ENCODE measurements at places on chromosomes 5 and 9.

DNA sequence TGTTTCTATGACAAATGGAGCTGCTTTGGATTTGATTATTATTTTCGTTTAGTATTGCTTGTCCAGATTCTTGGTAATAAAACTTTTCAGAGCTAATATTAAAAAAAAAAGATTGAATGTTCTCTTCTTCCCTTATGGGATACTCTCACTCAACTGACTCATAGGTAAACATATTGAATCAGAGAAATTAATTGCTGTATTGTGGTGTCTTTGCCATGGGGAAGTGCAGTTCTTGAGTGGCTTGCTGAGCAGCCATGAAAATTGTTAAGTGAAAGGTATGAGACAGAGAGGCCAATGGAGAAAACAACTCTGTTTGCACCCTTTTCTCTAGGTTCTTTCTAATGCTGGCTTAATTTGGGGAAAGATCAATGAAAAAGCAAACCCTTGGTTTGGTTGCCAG is 149.9 kb upstream of the HMHB1 start:
- ATAC-seq, result no peak

GRCh38 chr9:27634879-27635278 is 61.6 kb upstream of the C9orf72 start:
- ATAC-seq, result no peak

- no peak for ATAC-seq
These were observed 65.8 kb upstream of the S1PR3 start for GRCh38 chr9:88925481-88925880.

GRCh38 chr9:91065231-91066041 is 263.8 kb downstream of the SYK start:
- no peak for ATAC-seq

DNA sequence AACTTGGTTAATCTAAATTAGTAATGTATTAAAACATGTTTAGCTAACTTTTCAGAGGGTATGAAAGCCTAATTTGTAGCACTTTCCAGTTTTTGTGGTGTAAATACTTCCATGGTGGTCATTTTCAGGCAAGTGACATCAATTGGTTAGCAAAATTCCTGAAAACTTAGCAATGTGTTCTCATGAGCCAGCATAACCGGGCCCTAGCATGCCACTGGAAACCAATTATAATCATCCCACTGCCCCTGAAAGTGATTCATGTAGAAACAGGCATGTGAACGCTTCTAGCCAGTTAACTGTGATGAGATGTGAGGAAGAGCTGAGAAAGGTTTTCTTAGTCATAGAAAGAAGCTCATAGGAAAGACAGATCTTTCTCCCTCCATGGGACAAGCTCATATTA is 417.2 kb downstream of the TLR4 start:
- no peak for ATAC-seq

- no peak for ATAC-seq
These were observed 179.5 kb downstream of the TRIO start for GRCh38 chr5:14322437-14323187.

GRCh38 chr9:108620767-108621166 is 235.0 kb downstream of the ACTL7B start:
- ATAC-seq, result no peak

DNA sequence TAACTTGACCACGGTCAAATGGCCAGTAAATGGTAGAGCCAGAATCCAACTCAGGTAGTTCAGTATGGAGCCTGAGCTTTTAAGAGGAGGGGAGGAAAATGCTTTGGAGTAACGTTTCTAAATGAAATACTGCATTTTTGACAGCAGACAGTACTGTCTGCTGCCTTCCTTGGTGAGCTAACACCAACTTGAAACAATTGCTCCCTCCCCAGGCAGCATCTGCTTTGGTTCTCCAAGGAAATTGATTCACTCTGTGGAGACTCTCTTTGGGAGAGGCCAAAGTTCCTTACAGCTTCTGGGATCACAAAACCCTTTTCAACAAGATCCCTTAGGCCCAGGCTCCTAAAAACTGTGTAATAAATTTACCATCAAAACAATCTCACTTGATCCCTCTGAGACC is 75.2 kb upstream of the SSBP2 start:
- peak; percentile 73 for ATAC-seq

GRCh38 chr9:11190719-11191118 is 577.9 kb upstream of the PTPRD start:
- no peak for ATAC-seq

GRCh38 chr9:134405527-134405926 is 79.3 kb downstream of the RXRA start:
- ATAC-seq, result no peak

DNA sequence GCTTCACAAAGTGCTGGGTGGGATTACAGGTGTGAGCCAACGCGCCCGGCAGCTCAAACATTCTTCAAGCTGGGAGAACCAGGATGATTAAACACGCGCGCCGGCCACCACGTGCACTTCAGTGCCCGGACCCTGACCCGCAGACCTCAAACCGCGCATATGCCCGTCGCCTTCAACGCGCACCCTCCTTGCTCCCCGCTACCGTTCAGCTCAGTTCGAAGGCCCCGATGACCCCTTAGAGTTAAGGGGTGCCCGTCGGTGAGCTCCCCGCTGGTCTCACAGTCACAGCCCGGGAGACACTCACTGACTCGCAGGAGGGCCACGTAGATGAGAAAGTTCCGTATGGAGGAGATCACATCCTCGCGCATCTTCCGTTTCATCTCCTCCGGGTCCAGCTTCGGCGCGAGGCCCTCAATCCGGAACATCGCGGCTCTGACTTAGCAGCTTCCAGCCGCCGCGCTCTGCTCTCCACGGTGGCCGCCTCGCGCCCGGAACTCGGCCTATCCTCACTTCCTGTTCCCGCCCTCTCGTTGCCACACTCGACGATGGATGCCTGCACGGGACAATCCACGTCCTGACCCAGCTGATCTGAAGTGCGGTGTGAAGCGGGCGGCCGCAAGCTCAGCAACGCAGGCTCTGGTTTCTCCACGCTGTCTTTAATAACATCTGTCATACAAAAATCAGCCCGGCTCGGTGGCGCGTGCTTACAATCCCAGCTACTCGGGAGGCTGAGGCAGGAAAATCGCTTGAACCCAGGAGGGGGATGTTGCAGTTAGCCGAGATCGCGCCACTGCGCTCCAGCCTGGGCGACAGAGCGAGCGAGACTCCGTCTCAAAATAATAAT is at the start of gene TOMM5:
Gene TOMM5 (minus strand): TSS at position 490 of the 844 bp plus-strand sequence. CDS start 65 bp downstream, at position 425.
- peak; percentile 95 for ATAC-seq

GRCh38 chr5:73631500-73631899 is 5.5 kb downstream of the ARHGEF28 start:
- no peak for ATAC-seq

GRCh38 chr5:168463081-168463480 is 23.2 kb upstream of the RARS1 start:
- ATAC-seq, result no peak

DNA sequence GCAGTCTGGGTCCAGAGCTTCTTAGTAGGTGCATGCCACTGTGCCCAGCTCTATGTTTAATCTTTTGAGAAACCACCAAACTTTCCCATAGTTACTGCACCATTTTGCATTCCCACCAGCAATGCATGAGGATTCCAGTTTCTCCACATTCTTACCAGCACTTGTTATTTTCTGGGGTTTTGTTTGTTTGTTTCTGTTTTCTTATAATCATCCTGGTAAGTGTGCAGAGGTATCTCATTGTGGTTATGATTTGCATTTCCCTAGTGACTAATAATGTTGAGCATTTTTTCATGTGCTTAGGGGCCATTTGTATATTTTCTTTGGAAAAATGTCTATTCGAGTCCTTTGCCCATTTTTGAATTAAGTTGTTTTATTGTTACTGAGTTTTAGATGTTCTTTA is 11.4 kb downstream of the FOXE1 start:
- ATAC-seq, result no peak

- no peak for ATAC-seq
These were observed 100.5 kb downstream of the PARP8 start for GRCh38 chr5:50766967-50767366.

DNA sequence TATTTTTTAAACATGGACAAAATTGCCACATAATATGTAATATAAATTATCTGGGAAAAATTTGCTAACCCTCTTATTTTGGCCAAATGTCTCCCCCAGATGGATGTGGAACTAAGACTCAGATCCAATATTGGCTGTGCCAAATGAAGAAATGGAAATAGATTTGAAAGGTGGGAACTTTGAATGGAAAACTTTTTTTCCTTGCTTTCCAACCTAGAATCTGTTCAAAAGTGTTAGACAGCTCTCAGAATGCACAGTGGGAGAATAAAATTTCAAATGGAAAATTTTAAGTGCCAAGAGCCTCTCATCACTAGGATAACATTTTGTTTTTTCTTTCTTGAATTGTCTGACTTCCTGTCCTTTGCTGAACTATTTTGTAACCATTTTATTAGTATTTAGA is 142.6 kb upstream of the GAS1 start:
- ATAC-seq, result no peak

- ATAC-seq, result no peak
These were observed 3.2 kb upstream of the ANP32B start for GRCh38 chr9:97979788-97980478.

DNA sequence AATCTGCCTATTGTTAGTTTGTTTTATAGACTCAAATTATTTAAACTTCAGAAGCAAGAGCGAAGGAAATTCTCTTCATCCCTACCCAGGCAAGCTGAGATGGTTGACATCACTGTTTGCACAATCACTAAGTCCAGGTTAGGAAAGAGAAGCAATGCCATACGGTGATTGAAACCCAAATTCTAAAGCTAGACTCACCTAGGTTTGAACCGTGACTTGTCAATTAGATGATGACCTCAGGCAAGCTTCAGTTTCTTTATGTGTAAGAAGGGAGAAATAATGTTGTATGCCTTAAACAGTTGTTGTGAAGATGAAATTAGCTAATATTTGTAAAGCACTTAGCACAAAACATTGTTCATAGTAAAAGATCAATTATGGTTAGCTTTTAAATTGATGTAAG is 96.5 kb upstream of the ANKRD55 start:
- no peak for ATAC-seq

- ATAC-seq, result no peak
These were observed 65.7 kb upstream of the TNFAIP8 start for GRCh38 chr5:119290161-119290569.

- no peak for ATAC-seq
These were observed 80.3 kb downstream of the EPB41L4A start for GRCh38 chr5:112338681-112339337.

GRCh38 chr9:89879701-89880100 is 274.9 kb downstream of the GADD45G start:
- ATAC-seq, result no peak

Data from SK-N-SH treated with all-trans-retinoic acid at 6 μM for 48 hours (cell line).